ENCODE measurements at places on chromosomes 4 and X.
A peak's percentile ranks its signal among the peaks of the same experiment; 100 is the strongest.

DNA sequence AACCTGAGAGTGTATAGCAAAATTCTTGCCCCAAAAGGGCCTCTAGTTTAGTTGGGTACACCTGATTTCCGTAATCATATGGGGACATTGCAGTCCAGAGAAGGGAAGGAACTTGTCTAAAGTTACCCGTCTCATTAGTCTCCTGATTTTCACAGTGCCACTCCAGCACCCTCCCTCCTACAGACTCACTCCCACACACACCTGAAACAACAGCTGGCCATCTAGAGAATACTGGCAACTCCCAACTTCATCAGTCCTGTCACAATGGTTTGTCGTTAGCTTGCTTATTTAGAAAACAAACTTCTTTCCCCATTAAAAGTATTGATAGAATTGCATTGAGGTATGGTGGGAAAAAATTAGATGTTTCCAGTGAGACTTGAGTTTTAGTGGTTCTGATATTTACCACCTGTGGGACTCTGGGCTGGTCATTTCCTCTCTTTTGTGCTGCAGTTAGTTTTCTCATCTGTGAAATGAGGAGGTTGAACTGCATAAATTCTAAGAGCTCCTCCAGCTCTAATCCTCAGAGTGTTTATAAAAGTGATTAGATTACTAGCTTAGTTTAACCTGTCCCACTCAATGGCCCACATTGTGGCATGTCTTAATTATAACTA, 1.7 kb downstream of the IL13RA1 start:
- peaks cover 19% of the 10 kb centered on the region for H3K4me1 ChIP-seq
- peak overlapping the region; percentile 74 for H3K4me3 ChIP-seq
- no peaks in the 10 kb centered on the region for H3K27me3 ChIP-seq
- H3K27ac ChIP-seq, result peak overlapping the region; percentile 19

- no peak overlapping the region for H3K27ac ChIP-seq
- H3K27me3 ChIP-seq, result no peaks in the 10 kb centered on the region
- DNase-seq, result no peak
- H3K4me1 ChIP-seq, result no peaks in the 10 kb centered on the region
Measured at GRCh38 chrX:63686878-63687714, 97.9 kb downstream of the ARHGEF9 start.

DNA sequence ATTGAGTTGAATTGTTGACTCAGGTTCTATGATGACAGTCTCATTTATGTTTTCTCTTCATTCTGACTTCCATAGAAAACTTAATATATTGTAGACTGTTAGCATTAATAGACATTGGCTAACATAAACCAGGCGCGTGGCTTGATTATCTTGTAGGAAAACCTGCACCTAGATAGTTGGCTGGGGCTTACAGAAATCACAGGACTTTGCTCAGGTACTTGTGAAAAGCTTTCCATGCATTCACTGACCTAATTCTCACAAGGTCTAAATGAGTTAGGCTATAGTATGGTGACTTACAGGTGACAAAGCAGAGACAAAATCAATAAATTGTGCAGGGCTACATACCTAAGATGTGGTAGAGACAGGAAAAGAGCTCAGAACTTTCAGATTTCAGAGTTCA, 212.8 kb downstream of the GPAT3 start:
- no peak for DNase-seq
- H3K36me3 ChIP-seq, result no peaks in the 10 kb centered on the region
- no peak overlapping the region for H3K27ac ChIP-seq
- H3K4me1 ChIP-seq, result no peaks in the 10 kb centered on the region

- no peak overlapping the region for H3K27ac ChIP-seq
- DNase-seq, result no peak
- no peak overlapping the region for H3K4me3 ChIP-seq
- H3K4me1 ChIP-seq, result peaks cover 9% of the 10 kb centered on the region
- no peaks in the 10 kb centered on the region for H3K27me3 ChIP-seq
- no peaks in the 10 kb centered on the region for H3K36me3 ChIP-seq
Measured at GRCh38 chr4:7075962-7076695, 8.3 kb upstream of the GRPEL1 start.

DNA sequence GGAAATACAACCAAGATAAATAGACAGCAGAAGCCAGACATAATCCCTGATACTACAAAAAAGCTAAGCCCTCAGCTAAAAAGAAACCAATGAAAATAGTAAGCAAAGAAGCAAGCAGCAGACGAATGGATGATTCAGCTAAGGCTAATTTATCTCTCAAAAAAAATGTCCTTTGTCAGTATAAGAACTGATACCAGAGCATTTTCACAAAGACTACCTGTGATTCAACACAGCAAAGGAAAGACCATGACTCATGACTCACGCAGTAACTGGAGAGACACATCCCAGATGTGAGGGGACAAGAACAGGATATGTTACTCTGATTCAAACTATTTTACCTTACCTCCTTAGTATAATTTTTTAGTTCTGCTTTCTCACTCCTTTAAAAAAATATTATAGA, 22.7 kb upstream of the TMPRSS11F start:
- no peak overlapping the region for H3K27ac ChIP-seq
- no peaks in the 10 kb centered on the region for H3K36me3 ChIP-seq
- H3K4me1 ChIP-seq, result no peaks in the 10 kb centered on the region

DNA sequence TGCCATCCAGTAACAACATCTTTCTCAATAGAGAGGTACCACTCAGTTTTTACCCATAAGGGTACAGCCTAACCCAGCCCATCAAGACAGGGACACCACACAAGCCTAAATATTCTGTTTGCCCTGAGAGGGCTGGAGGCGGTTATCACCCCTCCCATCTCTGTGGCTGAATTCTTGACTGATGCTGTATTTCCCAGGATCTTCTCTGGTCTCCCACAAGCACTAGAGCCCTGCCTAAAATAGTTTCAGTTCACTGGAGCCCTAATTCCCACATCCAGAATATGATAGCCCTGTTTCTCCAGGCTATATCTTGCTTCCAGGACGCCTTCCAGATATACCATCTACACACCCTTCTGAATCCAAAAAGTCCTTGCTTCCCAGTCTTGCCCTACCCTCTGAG, 91.6 kb upstream of the NMU start:
- DNase-seq, result no peak
- H3K4me1 ChIP-seq, result no peaks in the 10 kb centered on the region
- peaks cover 19% of the 10 kb centered on the region for H3K27me3 ChIP-seq
- no peak overlapping the region for H3K4me3 ChIP-seq
- no peaks in the 10 kb centered on the region for H3K36me3 ChIP-seq

GRCh38 chrX:112759512-112759911, 79.8 kb upstream of the LHFPL1 start:
- no peaks in the 10 kb centered on the region for H3K36me3 ChIP-seq
- no peak for DNase-seq

- H3K4me3 ChIP-seq, result no peak overlapping the region
- H3K36me3 ChIP-seq, result no peaks in the 10 kb centered on the region
- H3K4me1 ChIP-seq, result no peaks in the 10 kb centered on the region
- H3K27me3 ChIP-seq, result no peaks in the 10 kb centered on the region
- DNase-seq, result no peak
Measured at GRCh38 chr4:86100539-86101215, 259.2 kb downstream of the MAPK10 start.

DNA sequence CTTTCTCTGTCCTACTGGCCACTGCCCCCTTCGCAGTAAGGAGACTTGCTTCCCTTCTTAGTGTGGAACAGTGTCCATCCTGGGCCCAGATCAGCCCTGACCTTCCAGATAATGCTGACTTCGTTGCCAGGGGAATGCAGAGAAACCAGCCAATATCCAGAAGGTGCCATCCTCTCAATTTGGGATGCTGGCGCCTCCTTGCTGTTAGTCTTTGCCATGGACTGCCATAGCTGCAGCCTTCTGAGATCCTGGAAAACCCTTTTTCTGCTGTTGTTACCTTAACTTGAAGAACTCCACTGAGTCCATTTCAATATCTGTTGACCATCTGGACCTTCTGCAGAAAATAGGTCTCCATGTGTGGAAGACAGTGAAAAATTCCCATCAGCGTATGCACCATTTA, 21.8 kb downstream of the RAI2 start:
- no peaks in the 10 kb centered on the region for H3K27me3 ChIP-seq
- DNase-seq, result no peak
- H3K36me3 ChIP-seq, result no peaks in the 10 kb centered on the region
- H3K27ac ChIP-seq, result no peak overlapping the region

GRCh38 chr4:146159384-146160058, 16.0 kb upstream of the LSM6 start:
- no peaks in the 10 kb centered on the region for H3K36me3 ChIP-seq
- H3K27me3 ChIP-seq, result peaks cover 9% of the 10 kb centered on the region
- no peak for DNase-seq
- no peak overlapping the region for H3K4me3 ChIP-seq
- H3K4me1 ChIP-seq, result no peaks in the 10 kb centered on the region

- H3K4me1 ChIP-seq, result no peaks in the 10 kb centered on the region
- no peak for DNase-seq
- H3K36me3 ChIP-seq, result no peaks in the 10 kb centered on the region
- no peak overlapping the region for H3K27ac ChIP-seq
- H3K4me3 ChIP-seq, result no peak overlapping the region
Measured at GRCh38 chr4:57605376-57605775, 495.2 kb upstream of the IGFBP7 start.

DNA sequence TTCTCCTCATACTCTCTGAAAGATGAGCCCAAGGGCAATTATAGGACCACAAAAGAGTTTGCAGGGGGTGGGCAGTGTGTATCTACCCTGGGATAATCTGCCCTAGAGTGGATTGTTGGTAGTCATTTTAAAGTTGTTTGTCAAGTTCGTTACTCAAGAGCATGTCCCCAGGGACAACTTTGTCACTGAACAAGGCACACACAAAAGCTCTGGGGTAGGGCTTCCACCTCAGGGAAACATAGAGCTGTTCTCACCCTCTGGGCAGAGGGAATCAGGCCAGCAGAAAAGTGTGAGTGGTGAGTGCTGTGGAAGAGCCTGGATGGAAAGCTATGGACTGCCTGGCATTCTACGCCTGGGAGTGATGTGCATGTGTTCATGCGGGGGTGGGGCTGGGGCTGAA, 23.3 kb upstream of the LEF1 start:
- H3K4me3 ChIP-seq, result no peak overlapping the region
- H3K36me3 ChIP-seq, result no peaks in the 10 kb centered on the region
- H3K27me3 ChIP-seq, result peaks cover 13% of the 10 kb centered on the region
- no peak for DNase-seq

DNA sequence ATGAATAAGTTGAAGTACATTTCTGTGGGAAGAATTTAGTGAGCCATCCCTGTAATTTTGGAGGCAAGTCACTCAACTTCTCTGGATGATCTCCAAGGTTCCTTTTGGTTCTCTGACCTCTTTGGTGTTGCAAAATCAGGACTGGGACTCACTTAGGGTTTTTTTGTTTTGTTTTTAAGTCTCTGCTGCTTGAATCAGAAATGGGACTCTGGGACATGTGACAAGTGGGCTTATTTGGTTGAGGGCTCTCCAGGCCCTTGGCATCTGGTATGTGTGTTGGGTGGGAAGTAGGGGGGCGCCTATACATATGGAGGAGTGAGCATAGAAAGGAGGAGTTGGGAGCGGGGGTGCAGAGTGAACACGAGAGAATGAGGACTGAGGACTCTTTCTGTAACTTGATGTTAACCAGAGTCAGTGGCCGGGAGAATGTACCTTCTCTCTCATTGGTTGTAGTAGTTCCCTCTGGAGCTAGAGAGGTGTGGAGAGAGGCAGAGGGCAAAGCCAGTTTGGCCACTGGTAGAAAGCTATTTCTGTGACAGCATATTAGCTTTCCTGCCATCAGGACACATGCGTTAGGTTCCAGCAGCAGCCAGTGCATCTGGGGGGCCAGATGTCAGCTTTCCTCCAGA, 1.9 kb downstream of the ARHGAP10 start:
- peaks cover 73% of the 10 kb centered on the region for H3K4me1 ChIP-seq
- H3K27ac ChIP-seq, result peak overlapping the region; percentile 97
- peak overlapping the region; percentile 93 for H3K4me3 ChIP-seq
- DNase-seq, result peak; percentile 29

DNA sequence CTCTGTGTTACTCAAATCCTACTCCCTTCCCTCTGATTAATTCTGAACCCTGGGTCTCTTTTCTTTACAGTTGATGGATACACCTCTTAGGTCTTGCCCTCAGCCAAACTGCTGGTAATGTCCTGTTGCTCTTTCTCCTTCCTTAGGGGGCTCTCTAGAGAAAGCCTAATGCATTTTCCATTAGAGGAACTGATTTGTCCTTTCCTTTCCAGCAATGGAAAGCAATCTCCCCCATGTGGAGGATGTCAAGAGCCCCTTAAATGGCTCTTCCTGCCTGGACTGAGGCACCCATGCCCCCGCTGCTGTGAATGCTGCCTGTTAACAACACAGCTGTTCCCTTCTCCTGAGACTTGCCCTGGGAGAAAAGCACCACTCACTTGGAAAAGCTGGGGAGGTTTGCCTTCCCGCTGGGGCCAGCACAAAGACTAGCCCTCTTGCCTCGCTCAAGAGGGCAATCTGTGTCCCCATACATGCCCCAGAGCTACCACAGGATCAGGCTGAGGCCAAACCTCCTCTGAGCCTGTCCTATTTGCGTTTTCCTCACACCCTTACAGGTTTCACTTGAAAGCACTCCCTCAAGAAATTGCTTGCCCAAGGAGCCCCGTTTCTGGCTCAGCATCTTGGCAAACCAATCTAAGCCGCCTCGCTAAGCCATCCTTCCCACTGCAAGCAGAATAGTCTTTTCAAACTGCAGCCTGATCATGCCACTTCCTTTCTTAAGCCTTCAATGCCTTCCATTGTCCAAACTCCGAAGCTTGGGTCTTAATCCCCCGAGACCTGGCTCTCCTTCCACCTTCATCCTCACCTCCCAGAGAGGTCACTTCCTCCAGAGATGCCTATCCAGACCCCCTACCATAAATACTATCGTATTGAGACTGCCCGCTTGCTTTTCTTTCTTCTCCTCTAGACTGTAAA, 23.2 kb upstream of the SMIM20 start:
- no peaks in the 10 kb centered on the region for H3K36me3 ChIP-seq
- H3K4me3 ChIP-seq, result no peak overlapping the region
- H3K27me3 ChIP-seq, result no peaks in the 10 kb centered on the region
- no peak for DNase-seq
- H3K27ac ChIP-seq, result no peak overlapping the region

DNA sequence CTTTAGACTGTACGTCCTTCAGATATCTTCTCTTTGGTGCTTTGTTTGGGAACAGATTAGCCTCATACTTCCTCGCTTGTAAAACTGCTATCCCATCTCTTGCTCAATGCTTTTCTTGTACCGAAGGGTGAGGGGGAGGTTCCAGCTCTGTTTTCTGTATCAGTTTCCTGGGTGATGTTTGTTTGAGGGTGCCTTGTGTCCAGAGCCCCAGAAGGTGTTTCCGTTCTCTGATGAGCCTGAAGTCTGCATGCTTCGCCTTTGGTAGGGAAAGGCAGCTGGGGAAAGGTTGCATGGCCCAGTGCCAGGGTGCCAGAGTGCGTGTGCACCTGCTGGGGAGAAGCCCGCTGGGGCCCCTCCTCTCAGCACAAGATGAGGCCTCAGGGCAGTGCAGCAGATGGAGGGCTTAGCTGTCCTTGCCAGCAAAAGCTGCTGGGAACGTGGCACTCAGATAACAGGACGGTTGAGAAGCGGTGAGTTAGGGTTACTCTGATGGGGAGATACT, 73.7 kb downstream of the TBL1X start:
- H3K36me3 ChIP-seq, result no peaks in the 10 kb centered on the region
- no peak for DNase-seq
- no peak overlapping the region for H3K27ac ChIP-seq
- peaks cover 10% of the 10 kb centered on the region for H3K4me1 ChIP-seq
- no peaks in the 10 kb centered on the region for H3K27me3 ChIP-seq
- H3K4me3 ChIP-seq, result no peak overlapping the region

GRCh38 chrX:143757887-143758286, 37.3 kb upstream of the SPANXN2 start:
- H3K4me1 ChIP-seq, result no peaks in the 10 kb centered on the region
- H3K27me3 ChIP-seq, result no peaks in the 10 kb centered on the region
- no peak overlapping the region for H3K27ac ChIP-seq
- no peak overlapping the region for H3K4me3 ChIP-seq

Data from left ventricle myocardium inferior (tissue), 1 donor.